ENCODE measurements at places on chromosomes 6 and 20.

DNA sequence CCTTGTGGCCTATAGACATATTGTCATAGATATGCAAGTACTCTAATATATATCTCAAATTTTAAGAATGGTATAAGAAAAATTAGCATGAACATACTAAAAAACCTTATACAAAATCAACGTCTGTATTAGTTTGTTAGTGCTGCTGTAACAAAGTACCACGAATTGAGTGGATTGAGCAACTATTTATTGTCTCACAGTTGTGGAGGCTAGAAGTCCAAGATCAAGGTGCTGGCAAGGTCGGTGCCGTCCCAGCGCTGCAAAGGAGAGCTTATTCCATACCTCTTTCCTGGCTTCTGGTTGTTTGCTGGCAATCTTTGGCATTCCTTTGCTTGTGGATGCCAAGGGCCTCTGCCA, 317.6 kb upstream of the FERMT1 start:
- DNase-seq: no peak

- DNase-seq: no peak
These were observed 781.6 kb upstream of the CHD6 start for GRCh38 chr20:42399802-42400201.

DNA sequence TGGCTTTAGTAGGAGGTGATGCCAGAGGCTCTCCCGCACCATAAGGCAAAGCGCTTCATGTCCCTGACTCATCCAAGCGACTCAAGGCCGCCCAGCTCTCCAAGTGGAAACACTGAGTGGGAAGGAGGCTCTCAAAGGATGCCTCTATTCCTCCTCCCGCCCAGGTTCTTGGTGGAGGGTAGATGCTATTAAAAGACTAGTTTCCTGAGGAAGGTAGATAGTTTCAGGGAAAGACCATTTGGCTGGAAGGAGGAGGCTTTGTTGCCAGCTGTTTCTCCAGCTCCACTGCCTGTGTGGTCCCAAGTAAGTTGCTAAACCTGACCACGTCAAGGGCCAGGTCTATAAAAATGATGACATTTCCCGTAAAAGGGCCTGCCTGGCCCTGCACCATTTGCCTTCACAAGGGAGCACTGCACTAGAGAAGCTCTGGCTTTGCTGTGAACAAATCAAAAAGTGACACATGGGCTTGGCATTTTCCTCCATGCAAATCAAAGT, 48.2 kb downstream of the GMDS start:
- peak; percentile 17 for DNase-seq

DNA sequence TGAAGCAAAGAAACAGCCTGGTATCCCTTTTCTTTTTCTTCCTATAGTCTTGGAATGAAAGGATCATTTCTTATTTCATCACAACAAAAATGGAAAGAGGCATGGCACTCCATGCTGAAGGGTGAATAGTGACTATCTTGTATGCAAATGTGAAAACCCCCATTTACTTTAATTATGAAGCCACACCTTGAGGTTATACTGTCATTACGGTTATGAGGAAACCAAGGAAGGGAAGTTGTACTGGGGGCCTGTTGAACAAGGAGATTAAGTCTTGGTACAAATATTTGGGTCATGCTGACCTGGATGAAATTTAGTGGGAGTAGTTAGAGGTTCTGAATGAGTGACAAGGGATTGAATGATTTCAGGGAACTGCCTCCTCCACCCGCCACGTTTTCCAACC, 8.7 kb upstream of the STXBP5 start:
- DNase-seq: no peak

All from occipital lobe (tissue), 3 donors.